CD4-positive, alpha-beta T cell (primary cell): ENCODE measurements at places on chromosomes 4 and X. TPM values are rescaled to one million over a fixed set of nuclear protein-coding genes. Genes with fewer than 3 reads are reported as not detected.

The AR gene
- not detected for total RNA-seq

DNA sequence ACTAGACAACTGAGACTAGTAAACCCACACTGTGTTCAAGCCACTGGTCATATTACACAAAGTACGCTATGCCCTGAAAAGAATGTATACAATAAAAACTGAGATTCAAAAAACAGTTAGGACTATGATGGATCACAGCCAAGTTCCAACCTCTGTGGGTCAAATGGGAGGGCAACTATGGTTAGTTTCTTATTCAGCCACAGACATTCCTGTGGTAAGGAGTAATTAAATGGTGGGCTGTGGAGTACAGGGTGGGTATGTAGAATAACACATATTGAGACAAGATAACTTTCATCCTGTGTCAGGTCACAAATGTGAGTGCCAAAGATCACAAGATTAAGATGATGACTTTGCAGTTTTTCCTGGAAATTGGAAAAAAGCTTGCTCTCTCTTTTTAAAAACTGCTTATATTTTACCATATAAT, 167.2 kb downstream of the NPNT start:
- H3K36me3 ChIP-seq, result no peaks in the 10 kb centered on the region
- DNase-seq, result no peak
- no peak overlapping the region for H3K4me3 ChIP-seq
- H3K27me3 ChIP-seq, result no peaks in the 10 kb centered on the region
- no peaks in the 10 kb centered on the region for H3K4me1 ChIP-seq
- H3K27ac ChIP-seq, result no peak overlapping the region

DNA sequence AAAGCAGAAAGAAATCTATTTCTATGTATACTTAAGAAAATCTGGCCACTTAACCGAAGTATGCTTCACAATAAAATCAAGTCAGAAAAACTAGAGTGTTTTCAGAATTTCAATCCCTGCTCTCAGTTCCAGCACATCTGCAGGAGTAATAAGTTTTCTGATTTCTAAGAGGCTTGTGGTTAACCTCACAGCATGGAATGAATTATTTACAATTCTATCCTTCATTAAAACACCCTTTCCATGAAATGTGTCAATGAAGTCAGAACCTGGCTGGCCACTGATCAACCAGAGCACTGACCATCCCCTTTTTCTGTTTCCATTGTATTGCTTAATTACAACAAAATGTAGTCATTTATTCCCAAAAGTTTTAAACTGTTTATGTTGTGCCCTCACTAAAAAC, 781.4 kb upstream of the INTU start:
- H3K4me3 ChIP-seq, result no peak overlapping the region
- no peak overlapping the region for H3K27ac ChIP-seq
- no peaks in the 10 kb centered on the region for H3K36me3 ChIP-seq
- DNase-seq, result no peak

The DIAPH2 gene
- 11.4 TPM for total RNA-seq
